ENCODE measurements at places on chromosomes 4 and X. TPM values are rescaled to one million over a fixed set of nuclear protein-coding genes. Genes with fewer than 3 reads are reported as not detected.

Gene TAF9B
- 14.0 TPM for polyA plus RNA-seq

Gene PPARGC1A
- 22.8 TPM for polyA plus RNA-seq

Gene ARHGAP36
- polyA plus RNA-seq, result not detected

Gene SEPSECS
- polyA plus RNA-seq, result 7.3 TPM

Gene ZNF185
- polyA plus RNA-seq, result 12.0 TPM

Gene GPR119
- polyA plus RNA-seq, result not detected

Gene GPC4
- 19.5 TPM for polyA plus RNA-seq
